RWPE2 (cell line): ENCODE measurements at places on chromosomes 7 and 10.

DNA sequence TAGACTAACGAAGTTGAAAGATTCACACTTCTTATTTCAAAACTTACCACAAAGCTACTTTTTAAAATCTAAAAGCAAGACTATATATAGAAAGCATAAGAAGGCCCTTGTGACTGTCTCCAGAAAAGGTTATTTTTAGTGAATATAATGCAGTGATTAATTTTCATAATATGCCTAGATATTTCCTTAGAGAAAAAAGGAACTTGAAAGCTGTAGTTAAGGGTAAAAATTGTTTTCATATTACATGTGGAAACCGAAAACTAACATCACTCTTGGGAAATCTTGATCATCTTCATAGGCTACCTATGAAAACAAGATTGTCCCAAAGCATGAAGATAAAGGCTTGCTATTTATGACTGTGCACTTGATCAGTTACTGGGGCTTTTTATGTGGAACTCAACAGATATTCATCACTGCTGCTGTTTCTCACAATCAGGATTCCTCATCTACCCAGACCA, 223.2 kb downstream of the SH2D4B start:
- no peak for DNase-seq

DNA sequence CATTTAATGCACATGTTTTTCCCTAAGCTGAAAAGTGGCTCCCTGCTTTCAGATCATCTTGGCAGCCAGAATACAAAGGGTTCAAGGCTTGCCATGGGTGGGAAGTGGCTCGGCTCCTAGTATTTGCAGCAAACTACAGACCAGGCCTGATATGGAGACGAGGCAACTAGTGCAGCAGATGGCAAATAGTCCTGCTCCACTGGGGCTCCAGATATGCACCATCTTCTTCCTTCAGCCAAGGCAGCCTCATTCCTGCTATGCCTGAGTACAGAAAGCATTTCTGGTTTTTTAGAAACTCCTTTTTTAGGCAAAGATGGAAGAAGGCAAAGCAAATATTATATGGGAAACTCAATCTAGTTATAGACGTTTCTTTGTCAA, 23.9 kb downstream of the LRRC4 start:
- DNase-seq: no peak

DNA sequence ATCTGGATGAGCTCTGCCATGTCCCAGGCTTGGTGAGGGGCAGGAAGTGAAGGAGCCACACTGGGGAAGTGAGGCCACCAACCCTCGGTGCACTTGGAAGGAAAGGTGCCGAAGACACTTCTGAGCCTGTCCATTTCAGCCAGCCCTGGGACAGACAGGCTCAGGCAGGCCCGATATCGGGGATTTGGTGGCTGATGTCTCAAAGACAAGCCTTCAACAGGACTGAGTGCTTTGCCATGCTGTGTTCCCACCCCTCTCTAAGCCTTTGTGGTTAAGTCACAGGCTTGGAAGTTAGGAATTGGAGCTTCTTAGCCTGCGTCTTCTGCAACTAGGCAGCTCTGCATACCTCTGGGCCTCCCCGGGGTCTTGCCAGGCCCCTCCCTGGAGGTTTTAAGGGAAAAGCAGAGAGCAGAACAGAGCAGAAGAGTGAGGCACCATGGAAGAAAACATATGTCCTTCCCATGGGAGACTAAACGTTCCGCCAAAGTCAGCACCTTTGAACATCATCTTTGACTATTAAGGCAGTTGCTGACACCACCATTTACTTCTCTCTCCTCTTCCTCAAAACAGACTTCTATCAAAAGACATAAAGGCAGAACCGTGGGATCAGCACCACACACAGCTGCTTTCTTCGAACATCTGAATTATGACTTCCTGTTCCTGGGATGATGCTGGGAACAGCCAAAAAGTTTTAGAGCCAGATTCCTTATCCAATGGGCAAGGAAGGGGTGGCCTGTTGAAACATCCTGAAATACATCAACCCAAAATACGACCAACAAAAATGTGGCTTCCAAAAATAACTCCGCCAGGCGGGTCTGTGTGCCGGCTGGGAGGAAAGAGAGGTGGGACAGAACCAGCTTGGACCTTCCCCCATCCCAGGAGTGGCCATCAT, 71.8 kb downstream of the AFAP1L2 start:
- no peak for DNase-seq

DNA sequence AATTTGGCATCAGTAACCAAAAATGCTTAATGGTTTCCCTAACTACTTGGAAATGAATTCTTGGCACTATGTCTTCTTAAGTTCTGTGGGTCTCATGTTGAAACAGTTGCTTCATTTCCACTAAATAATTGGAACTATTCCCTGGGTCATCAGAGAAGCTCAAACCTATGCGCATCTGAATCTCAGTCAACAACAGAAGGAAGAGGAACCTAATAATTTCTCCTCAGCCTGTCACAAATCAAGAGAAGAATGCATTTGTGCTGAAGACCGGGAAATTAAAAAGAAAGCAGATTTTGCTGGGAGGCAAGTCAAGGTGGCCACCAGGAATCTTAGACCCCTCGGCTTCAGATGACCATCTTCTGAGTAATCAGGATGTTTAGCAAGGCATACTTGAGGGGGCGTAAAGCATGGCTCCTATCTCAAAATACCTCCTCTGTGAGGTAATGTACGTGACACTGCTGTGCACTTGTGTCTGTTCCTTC, 41.4 kb downstream of the TOMM7 start:
- no peak for DNase-seq

DNA sequence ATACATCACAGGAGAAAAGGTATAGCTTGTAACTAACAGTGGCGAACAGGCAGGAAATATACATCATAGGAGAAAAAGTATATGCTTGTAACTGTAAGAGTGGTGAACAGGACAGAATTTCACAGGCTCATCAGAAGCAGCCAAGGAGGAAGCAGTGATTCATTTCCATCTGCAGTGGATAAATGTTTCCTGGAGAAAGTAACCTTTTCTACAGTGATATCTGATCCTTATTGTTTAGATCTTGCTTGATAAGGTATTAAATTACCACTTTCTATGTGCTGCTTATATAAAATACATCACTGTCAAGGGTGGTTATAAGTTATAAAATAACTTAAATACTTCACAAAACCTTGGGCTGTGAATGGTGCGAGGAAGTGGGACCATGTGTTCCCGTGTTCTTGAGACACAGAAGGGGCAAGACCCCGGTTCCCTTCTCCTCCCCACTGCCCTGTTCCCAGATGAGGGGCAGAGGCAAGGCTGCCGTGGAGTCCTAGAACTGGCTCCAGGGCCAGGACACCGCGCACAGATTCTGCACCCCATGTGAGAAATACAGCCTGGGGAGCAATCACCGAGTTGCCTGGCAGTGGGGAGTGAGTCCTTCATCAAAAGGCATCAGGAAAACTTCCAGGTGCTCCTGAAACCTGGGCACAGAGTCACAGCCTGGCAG, 135.2 kb downstream of the DIP2C start:
- DNase-seq: no peak

DNA sequence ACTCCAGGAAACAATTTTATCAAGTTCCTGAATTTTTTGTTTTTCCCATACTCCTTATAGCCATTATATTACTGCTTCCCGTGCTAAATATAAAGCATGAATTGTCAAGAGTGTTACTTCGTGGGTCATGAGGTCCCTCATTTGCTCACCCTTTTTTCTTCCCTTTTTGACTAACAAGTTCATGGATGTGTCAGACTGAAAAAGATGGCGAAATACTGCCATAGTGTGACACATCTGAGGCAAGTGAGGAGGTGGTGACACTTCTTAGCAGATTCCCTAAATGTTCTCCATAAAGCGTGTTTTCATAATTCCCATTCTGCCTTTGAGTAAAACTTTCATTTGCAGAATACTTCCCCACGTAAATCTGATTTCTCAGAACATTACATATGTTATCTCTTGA, 269.6 kb upstream of the FZD1 start:
- no peak for DNase-seq

GRCh38 chr7:43954524-43955228, 28.4 kb downstream of the UBE2D4 start:
- DNase-seq: no peak
